Frontal cortex (tissue), 4 donors: ENCODE measurements at places on chromosomes 5 and 9.
A peak's percentile ranks its signal among the peaks of the same experiment; 100 is the strongest.

DNA sequence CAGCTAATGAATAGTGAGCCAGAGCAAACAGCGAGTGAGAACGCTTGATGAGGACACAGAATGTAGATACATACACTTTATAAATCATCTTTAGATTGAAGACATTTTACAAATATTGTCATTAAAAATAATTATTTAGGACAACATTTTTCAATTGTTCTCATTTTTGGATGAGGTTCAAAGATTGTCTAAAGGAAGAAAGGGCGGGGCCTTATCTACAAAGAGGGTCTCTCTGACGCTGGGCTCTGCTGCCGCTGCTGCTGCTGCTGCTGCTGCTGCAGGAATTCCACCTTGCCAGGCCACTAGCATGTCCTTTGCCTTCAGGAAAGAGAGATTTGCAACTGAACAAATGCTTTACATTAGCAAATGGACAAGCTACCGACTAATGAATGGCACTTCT is 220.7 kb upstream of the TMEM161B start:
- DNase-seq, result no peak

GRCh38 chr5:128772356-128772755 is 192.9 kb upstream of the SLC27A6 start:
- DNase-seq, result peak; percentile 8

DNA sequence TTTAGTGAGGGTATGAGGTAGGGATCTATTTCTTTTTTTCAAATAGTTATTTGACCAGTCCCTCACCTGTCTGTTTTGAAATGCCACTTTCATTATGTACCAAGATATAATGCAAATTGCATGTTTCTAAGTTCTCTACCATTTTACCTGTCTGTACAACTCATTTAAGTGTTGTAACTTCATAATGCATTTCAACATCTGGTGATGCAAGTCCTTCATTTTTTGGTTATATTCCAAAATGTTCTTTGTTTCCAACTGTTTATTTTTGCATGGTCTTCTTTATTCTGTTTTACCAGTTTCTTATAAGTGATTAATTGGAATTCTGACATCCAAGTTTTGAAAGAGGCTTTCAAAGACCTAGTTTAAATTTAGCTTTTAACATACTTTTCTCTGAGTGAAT is 26.8 kb downstream of the TDRD7 start:
- no peak for DNase-seq

- no peak for DNase-seq
These were observed 12.4 kb downstream of the ANKRD33B start for GRCh38 chr5:10576121-10576789.

DNA sequence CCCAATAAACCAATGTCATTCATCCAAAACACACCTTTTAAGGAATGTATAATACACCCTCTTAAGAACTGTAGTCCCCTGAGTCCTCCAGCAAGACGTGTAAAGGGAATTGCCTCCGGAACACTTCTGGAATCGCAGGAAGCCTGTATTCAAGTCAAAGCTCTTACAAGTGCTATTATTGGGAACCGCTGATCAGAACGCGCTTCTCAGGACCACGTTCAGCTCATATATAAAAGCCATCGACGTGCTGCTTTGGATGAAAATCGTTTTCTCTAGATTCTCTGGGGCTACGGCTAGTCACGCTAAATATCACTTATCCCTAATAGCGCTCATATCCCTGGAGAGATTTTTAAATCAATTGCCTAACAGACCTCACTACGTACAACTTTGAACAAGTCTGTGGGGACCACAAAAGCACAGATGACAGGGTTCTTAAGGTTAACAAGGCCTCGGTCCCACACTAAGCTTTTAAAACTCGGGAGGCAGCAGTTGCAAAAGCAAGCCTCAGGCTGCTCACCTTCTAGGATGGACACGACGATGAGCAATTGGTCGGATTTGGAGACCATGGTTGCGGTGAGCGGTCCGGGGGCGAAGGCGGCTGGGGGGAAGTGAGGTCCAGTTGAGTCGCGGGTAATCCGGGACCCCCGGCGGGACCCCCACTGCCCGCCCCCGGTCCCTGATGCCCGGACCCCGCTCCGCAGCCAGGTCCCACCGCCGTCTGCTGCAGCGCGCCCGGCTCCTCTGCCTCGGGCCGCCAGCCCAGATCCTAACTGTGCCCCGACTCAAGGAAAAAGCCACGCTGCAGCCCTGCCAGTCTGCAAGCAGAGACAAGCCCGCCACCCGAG is 548 bp downstream of the CEP120 start:
- DNase-seq, result peak; percentile 26

DNA sequence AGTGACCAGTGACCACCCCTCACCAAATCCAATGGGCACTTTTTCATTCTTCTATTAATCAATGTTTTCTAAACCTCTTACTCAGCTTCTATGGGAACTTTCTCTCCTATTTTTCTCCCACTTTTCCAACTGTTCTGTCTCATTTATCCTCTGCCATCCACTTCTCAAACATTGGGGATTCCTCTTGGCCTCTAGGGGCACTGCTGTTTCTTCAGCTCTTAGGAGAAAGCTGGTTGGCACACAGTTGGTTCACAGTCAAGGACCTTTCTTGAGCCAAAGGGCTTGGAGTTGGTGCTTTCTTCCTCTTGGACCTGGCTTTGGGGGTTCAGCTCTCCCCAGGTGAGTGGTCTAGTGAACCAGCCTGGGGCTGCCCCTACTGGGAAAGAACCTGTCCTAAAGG is 112.2 kb upstream of the LHFPL2 start:
- DNase-seq, result no peak

DNA sequence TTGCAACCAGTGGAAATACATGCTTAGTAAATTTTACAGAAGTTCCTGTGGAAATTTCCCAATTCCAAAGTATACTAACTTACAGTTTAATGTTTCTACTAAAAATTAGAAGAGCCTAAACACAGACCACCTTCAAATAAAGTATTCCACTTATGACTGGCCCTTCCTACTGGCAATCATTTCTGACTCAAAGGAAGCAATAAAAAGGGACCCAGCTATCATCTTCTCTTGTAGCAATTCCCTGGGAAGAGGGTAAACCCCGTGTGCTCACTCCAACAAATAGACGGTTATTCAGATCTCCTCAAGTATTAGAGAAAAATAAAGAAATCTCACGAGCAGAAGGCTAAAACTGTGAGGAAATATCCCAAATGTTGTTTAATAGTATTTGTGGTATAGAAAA is 43.3 kb downstream of the GOLPH3 start:
- DNase-seq, result no peak
